ENCODE measurements at places on chromosomes 7 and 10.

- DNase-seq: no peak
Measured at GRCh38 chr10:31466313-31466712, 147.3 kb downstream of the ZEB1 start.

GRCh38 chr7:82442492-82443035, 1.0 kb downstream of the CACNA2D1 start:
- peak; percentile 20 for DNase-seq

DNA sequence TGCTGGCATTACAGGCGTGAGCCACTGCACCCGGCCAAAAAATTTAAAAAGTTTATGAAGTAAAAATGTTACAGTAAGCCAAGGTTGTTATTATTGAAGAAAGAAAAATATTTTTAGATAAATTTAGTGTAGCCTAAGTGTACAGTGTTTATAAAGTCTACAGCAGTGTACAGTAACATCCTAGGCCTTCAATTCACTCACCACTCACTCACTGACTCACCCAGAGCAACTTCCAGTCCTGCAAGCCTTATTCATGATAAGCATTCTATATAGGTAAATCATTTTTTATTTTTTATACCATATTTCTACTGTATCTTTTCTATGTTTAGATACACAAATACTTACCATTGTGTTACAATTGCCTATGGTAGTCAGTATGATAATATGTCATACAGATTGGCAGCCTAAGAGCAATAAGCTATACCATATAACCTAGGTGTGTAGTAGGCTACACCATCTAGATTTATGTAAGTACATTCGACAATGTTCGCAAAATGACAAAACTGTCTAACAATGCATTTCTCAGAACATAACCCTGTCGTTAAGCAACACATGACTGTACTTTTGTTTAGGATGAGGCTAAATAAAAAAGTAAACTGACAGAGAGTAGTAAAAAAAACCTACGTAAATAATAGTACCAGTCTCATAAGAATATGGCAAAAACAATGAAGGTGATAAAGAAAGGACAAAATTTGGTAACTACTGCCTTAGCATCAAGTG, 77.8 kb upstream of the FAM133B start:
- DNase-seq: no peak

GRCh38 chr7:53446170-53446569, 410.7 kb downstream of the POM121L12 start:
- no peak for DNase-seq

DNA sequence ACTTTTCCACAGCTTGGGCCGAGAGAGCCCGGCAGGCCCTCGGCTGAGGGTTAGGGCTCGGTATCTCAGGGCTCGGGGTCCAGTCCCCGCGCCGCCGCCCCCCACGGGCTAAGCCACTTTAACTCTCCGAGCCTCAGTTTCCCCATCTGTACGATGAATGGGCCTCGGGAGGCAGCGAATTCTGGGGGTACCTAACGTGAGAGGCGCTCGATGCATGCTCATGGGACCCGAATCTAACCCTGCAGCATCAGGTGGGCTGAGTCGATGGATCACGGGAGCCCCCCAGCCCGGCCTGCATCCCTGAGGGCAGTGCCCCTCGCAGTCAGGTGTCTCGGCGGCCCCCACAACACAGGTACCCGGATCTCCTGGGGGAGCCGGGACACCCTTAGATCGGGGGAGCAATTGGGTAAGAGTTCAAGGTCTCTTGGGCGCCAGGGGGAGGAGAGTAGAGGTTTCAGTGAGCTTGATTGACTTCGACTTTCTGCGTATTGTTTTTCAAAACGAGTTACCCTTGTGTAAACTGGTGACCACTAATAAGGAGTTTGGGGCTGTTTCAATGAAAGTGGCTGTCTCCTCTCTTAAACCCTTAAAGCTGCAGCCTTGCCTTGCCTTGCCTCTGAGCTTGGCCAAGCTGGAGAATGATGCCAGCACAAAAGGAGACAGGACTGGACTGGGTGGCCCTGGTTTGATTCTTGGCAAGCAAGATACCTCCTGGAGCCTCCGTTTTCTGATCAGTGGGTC, 631 bp downstream of the POR start:
- no peak for DNase-seq

DNA sequence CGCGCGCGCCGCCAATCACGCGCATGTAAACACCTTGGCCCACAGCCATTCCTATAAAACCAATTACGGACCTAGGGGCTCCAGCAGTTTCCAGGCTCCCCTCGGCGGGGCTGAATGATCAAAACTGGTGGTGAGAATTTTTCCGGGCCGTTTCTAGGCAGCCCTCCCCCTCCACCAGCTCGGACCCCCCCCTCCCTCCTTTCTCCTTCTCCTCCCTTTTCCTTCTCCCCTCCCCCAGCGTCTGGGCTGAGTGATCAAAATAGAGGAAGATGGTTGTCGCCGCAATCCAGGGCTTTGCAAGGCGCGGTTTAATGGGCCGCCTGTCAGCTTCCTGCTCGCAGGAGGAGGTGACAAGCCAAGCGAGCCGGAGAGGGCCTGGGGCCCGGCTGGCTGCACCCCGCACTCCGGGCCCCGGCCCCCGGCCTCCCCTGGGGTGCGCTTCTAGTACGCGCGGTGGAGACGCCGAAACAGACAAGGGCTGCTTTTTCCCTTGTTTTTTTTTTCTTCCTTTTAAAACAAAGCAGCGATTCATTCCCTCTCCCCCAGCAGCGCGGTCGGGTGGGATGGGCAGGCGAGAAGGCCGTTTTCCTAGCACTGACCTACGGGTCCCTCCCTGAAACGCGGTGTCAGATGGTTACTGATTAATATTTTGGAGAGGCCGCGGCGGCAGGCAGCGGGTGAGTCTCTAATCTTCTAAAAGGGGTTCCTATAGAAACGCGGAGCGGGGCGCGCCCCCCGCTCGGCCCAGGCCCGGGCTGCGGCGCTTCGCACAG, 528 bp upstream of the TNRC18 start:
- peak; percentile 95 for DNase-seq

DNA sequence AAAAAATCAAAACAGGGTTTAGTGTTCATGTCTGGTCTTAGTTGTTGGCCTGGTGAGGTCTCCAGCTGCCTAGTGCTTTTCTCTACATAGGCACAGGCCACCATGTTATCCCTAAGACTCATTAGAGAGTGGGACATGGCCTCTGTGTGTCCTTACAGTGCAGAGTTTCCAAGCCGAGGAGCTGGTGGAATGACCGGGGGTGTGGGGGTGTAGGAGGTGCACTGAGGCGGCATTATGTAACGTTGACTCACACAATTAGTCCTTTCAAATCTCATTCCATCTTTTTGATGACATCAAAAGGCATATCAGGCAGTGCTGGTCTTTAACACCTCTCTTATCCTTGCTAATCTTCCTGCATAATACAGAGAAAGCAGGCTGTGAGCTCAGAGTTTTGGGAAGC, 71.3 kb downstream of the MTPN start:
- DNase-seq: no peak

GRCh38 chr7:45978731-45979211, 57.7 kb upstream of the IGFBP3 start:
- DNase-seq: no peak

GRCh38 chr7:146961617-146962016, 845.0 kb downstream of the CNTNAP2 start:
- DNase-seq: peak; percentile 83

GRCh38 chr10:33155720-33156638, 178.5 kb downstream of the NRP1 start:
- peak; percentile 87 for DNase-seq

DNA sequence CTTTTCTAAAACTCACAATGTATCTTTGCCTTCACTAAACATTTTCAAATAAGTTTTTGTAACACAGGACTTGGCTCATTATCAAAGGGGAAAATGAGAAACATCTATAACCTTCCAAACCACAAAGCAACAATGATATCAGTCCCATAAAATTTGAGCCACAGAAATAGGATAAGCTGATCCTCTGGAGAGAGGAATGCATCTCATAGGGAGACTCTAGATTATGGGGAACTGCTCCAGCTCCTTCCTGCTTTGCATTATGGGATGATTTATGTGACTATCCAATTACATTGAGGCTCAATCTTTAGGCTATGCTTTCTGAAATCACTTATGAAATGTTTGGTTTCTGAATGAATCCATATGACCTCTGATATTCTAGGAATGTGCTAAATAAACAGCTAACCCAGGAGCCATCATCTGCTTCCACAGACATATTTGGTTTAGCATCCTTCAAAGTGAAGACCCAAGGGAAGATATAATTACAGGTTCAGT, 70.4 kb downstream of the CUBN start:
- DNase-seq: no peak

DNA sequence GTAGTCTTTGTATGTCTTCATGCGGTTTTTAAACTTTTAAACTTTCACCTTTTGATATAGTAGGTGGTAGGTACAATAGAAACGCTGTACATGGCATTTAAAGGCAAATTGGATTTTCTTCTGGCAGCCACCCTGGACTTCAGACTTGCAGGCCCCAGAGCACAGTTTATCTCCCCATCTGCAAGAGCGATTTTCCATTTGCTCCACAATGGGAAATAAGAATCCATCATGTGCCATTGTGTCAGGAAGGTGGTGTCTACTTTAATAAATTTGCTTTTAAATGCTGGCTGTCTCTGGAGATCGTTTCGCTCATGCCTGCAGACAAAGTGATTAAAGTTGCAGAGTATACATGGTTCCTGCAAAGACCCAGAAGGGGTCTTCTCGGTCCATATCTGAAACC, 38.9 kb downstream of the UNC5B start:
- no peak for DNase-seq

GRCh38 chr10:5500910-5501309, 1.5 kb upstream of the CALML5 start:
- no peak for DNase-seq

GRCh38 chr10:100977436-100977835, 8.1 kb downstream of the SEMA4G start:
- DNase-seq: no peak

- DNase-seq: no peak
Measured at GRCh38 chr10:132586739-132587138, 49.2 kb downstream of the INPP5A start.

DNA sequence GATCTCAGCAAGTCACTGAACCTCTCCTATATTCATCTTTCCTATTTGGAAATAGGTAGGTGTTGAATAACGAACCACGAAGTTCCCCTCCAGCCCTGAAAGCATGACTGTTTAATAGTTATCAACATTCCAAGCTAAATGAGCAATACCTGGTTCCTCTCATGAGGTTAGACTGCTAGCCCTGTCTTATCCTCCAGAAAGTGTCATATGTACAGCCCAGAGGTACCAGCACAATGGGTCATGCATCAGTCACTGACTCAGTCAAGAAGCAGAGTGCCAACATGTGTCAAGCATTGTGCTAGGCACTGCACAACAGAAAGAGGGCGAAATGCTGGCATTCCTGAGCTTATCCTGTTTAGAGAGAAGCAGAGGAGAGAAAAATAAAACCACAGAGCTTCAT, 70.0 kb downstream of the AMPH start:
- DNase-seq: no peak

DNA sequence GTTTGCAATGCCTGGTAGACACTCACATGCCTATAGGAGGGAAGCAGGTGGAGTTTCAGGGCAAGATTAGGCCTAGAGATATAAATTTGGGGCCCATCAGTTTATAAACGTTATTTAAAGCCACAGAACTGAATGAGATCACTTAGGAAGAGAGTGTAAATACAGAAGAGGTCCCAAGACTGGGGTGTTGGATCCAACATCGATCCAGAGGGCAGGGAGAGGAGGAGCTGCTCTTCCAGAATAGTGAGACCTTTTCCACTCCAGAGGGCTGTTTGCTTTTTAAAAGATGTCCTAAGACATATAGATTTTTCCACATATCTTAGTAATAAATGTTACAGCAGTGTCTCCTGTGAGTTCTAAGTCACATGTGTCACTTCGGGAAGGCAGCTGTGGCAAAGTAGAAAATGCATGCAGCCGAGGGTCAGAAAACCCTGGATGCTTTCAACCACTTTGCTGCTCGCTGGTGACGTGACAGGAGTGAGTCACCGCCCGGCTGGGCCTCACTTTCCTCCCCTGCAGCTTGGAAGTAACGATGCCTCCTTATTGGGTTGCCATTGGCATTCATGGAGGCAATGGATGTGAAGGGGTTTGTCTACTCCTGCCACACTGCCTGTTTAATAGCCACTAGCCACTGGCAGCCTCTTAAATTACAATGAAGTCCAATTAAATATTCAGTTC, 95.4 kb downstream of the TRIL start:
- no peak for DNase-seq

- DNase-seq: no peak
Measured at GRCh38 chr10:75663947-75664664, 232.7 kb downstream of the LRMDA start.

GRCh38 chr10:114767101-114767985, 54.2 kb upstream of the FHIP2A start:
- DNase-seq: no peak

DNA sequence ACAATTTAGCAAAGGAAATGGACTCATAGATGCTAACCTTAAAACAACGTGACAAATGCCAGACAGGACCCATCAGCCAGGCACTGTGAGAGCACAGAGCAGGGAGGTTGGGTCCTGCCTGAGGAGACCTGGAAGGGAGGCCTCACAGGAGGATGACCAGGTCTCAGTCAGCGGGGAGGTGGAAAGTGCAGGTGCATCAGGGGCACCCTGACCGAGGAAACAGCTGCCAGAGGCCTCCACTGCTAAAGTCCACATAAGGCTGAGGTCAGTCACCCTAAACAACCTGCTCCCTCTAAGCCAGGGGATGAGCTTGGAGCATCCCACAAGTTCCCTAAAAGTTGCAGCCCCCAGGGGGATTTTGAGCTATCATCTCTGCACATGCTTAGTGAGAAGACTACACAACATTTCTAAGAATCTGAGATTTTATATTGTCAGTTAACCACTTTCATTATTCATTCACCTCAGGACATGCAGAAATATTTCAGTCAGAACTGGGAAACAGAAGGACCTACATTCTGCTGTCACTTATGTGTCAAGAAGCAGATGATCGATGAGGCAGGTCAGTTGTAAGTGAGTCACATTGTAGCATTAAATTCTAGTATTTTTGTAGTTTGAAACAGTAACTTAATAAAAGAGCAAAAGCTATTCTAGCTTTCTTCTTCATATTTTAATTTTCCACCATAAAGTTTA, 157.6 kb upstream of the LANCL2 start:
- no peak for DNase-seq

GRCh38 chr10:58412502-58412961, 27.3 kb downstream of the TFAM start:
- DNase-seq: no peak

DNA sequence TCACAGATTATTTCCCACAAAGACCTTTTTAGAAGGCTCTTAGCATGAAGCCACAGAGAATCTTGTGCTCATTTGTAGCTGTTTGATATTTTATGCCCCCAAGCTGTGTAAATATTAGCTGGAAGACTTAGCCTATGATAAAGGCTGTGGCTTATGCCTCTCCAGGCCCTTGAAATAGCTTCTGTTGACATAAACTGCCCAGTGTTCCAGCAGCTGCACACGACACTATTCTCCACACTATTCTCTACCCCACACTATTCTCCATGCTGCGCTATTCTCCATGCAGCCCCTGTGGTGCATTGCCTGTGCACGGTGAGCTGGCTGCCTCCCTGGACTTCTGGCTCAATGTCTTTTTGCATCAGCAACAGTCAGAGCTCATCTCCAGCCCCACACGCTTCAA, 13.1 kb downstream of the DDC start:
- no peak for DNase-seq

DNA sequence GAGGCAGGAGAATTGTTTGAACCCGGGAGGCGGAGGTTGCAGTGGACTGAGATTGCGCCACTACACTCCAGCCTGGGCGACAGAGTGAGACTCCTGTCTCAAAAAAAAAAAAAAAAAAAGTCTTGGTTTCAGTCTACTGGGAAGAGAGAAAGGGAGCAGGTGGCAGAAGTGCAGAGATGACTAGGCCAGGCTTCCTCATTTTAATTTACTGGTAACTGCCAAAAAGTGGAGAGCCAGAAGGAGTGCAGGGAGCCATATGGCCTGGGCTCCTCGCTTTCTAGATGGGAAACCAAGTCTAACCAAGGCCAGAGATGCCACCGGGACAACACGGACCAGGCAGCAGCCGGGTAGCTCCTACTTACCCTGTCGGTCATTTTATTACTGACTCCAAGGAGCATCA, 12.2 kb downstream of the SEPHS1 start:
- DNase-seq: no peak

All from Panc1 (cell line).